Activated naive CD4-positive, alpha-beta T cell treated with anti-CD3 and anti-CD28 coated beads for 36 hours (primary cell): ENCODE measurements at places on chromosomes 2 and 18. TPM values are rescaled to one million over a fixed set of nuclear protein-coding genes. Genes with fewer than 3 reads are reported as not detected.

Gene TEX44
- total RNA-seq = not detected

Gene ABCB11
- not detected for total RNA-seq

Gene DIPK1C
- total RNA-seq = not detected

Gene SIX3
- not detected for total RNA-seq

Gene RAD51AP2
- not detected for total RNA-seq

Gene GCA
- 36.7 TPM for total RNA-seq

Gene VWC2L
- not detected for total RNA-seq

Gene CROCC2
- total RNA-seq = not detected

Gene RSAD2
- 9.1 TPM for total RNA-seq

Gene CPS1
- 0.86 TPM for total RNA-seq

Gene VPS54
- 7.0 TPM for total RNA-seq

Gene CHAC2
- total RNA-seq = 11.5 TPM

Gene DNMT3A
- 53.0 TPM for total RNA-seq

Gene EMX1
- total RNA-seq = not detected

Gene POMC
- total RNA-seq = 4.6 TPM

DNA sequence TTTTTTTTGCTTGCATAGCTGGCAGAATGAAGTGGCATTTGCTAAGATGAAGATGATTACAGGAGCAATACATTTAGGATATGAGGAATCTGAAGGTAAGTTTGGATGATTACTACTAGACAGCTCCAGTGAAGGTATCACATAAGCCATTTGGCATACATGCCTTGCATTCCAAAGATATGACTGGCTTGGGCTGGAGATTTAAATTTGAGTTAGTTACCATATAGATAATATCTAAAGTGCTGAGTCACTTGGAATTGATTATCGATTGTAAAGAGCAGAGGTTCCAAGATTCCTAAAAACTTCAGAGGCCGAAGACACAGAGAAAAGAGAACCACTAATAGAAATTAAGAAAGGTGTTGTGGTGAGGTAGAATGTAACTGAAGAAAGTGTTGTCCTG, 1026.4 kb downstream of the DSC3 start:
- H3K4me3 ChIP-seq = no peak overlapping the region
- H3K27me3 ChIP-seq = no peaks in the 10 kb centered on the region
- H3K4me1 ChIP-seq = no peaks in the 10 kb centered on the region
- H3K36me3 ChIP-seq = no peaks in the 10 kb centered on the region

DNA sequence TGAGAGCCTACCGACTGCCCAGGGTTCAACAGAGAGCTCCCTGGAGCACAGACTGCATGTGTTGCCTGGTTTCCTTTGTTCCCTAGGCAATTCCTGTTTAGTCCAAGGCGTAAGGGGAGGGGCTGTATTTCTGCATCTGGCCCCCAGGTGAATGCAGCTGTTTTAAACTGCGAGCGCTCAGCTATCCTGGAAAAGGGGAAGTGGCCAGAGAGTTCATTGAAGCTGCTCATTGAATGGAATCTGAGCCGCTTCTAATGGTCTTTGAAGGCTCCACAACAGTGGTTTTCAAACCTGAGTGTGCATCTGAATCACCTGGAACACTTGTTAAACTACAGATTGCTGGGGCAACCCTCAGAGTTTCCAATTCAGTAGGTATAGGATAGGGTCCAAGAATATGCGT, 18.1 kb downstream of the MAPK4 start:
- H3K27ac ChIP-seq = no peak overlapping the region
- no peak overlapping the region for H3K4me3 ChIP-seq
- H3K36me3 ChIP-seq = no peaks in the 10 kb centered on the region
- H3K4me1 ChIP-seq = no peaks in the 10 kb centered on the region

DNA sequence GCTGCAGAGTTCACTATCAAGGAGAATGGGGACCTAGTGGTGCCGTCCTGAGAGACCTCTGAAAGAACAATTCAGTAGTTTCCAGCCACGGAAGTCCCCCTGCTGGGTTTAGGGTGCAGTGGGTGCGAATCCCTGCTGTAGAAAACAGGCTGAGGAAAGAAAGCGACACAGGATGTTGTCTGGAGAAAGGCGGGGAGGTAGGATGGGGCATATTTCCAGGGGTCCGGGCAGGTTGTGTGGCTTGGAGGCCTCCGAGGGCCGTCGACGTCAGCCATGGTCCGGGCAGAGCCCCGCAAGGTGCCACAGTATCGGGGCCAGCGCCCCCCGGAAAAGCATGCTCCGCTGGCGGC, 807 bp upstream of the CREB1 start:
- peak overlapping the region; percentile 98 for H3K4me3 ChIP-seq
- H3K36me3 ChIP-seq = peaks cover 23% of the 10 kb centered on the region
- no peaks in the 10 kb centered on the region for H3K27me3 ChIP-seq
- peaks cover 56% of the 10 kb centered on the region for H3K4me1 ChIP-seq
- DNase-seq = peak; percentile 74

- no peak for DNase-seq
- no peak overlapping the region for H3K4me3 ChIP-seq
- no peak overlapping the region for H3K27ac ChIP-seq
- H3K36me3 ChIP-seq = peaks cover 3% of the 10 kb centered on the region
- no peaks in the 10 kb centered on the region for H3K27me3 ChIP-seq
Measured at GRCh38 chr2:196187898-196188458, 16.6 kb upstream of the STK17B start.

DNA sequence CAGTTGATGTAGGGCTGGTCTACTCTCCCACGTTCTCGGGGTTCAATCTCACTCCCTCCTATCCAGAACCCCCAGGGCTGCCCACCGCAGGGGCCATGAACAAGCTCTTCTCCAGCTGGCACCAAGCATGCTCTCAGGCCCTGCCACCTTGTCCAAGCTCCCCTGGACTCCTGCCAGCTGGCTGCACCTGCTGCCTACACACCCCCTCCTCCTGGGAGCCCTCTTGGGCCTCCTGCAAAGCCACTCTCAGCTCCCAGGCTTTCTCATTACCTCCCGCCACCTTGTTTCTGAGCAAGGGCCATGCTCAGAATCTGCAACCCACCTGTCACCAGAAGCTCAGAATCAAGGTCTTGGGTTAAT, 56.0 kb downstream of the HDAC4 start:
- no peaks in the 10 kb centered on the region for H3K27me3 ChIP-seq
- peaks cover 27% of the 10 kb centered on the region for H3K4me1 ChIP-seq
- H3K36me3 ChIP-seq = peaks cover 18% of the 10 kb centered on the region
- no peak for DNase-seq
- no peak overlapping the region for H3K27ac ChIP-seq
- no peak overlapping the region for H3K4me3 ChIP-seq

- no peak overlapping the region for H3K27ac ChIP-seq
- no peak overlapping the region for H3K4me3 ChIP-seq
- no peaks in the 10 kb centered on the region for H3K27me3 ChIP-seq
- peaks cover 17% of the 10 kb centered on the region for H3K4me1 ChIP-seq
- no peak for DNase-seq
Measured at GRCh38 chr2:181371195-181371594, 86.0 kb upstream of the ITGA4 start.

- peak overlapping the region; percentile 32 for H3K27ac ChIP-seq
- no peaks in the 10 kb centered on the region for H3K27me3 ChIP-seq
- DNase-seq = no peak
- no peak overlapping the region for H3K4me3 ChIP-seq
- H3K36me3 ChIP-seq = peaks cover 24% of the 10 kb centered on the region
- peaks cover 24% of the 10 kb centered on the region for H3K4me1 ChIP-seq
Measured at GRCh38 chr2:206064077-206064476, 21.9 kb downstream of the INO80D start.

DNA sequence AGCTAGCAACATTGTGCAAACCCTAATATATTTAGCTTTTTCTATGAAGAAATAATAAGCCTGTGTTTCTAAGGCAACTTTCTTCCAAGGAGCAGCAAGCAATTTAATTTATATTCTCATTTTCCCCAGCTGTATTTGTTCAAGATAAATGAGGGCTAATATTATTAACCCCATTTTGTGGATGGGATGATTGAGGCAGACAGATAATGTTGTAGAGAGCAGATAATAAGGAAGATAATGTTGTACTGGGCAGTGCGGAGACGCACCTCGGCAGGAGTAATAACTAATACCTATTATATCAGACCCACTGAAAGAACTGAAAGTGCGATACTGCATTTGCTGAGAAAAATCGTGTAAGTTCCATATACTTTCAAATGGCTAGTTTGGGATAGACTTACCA, 344.1 kb upstream of the FANCL start:
- H3K4me3 ChIP-seq = no peak overlapping the region
- H3K4me1 ChIP-seq = no peaks in the 10 kb centered on the region
- no peak overlapping the region for H3K27ac ChIP-seq
- H3K36me3 ChIP-seq = no peaks in the 10 kb centered on the region

DNA sequence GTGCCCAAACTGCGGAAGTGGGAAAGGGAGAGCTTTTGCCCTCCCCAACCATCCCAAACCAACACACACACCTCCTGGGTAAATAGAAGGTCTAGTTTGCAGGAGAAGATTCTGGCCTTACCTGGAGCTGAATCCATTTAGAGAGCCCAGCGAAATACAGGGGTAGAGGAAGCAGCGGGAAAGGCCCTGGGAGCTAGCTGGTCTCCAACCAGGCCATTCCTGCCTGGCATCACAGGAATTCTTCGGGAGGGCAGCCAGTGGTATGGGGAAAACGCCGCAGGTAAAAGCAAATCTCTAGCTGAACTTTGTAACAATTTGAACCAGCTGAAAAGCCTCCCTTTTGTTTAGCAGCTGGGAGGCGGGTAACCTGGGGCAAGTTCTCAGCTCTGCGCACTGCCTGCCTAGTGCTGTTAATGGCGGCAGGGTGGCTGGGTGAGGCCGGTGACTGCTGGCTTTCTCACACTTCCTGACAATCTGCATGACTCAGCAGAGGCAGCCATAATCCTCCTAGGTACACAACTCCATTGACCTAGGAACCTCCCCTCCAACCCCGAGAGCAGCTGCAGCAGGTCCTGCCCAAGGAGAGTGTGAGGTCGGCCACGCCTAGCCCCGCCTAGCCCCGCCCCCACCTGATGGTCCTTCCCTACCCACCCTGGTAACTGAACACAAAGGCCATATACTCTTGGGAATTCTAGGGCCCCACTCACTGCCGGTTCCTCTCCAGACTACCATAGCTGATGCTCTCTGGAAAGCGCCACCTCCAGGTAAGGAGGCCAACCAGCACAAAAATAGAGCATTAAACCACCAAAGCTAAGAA, 483.8 kb upstream of the REG3G start:
- H3K4me3 ChIP-seq = no peak overlapping the region
- H3K27me3 ChIP-seq = no peaks in the 10 kb centered on the region
- no peaks in the 10 kb centered on the region for H3K36me3 ChIP-seq
- no peak for DNase-seq

DNA sequence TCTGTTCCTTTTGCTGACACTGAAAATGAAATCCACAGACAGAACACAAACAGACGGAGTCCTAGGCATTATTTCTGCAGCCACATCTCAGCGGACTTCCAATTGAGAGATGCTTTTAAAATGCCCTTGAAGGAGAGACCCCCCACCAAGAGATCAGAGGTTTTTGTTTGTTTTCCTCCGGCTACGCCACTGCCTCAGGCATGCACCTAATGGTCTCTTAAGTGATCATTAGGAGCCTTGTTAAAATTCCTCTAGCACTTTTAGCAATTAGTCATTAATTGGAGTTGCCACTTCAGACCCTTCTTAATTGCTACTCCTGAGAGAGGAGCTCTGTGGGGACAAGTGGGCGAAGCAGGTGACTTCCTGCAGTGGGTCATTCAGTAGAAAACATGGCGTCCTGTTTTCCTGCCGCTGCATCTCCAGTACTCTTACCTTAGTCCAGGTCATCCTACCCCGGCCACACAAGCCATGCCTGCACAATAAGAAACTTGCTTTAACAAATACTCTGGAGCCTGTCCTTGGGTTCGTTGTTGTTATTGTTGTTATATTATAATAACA, 257.7 kb upstream of the CHAC2 start:
- H3K4me1 ChIP-seq = no peaks in the 10 kb centered on the region
- H3K4me3 ChIP-seq = no peak overlapping the region
- DNase-seq = no peak
- H3K27ac ChIP-seq = no peak overlapping the region

GRCh38 chr2:100119235-100119634, 23.2 kb downstream of the AFF3 start:
- H3K4me1 ChIP-seq = peaks cover 6% of the 10 kb centered on the region
- no peak for DNase-seq
- no peaks in the 10 kb centered on the region for H3K27me3 ChIP-seq
- peaks cover 13% of the 10 kb centered on the region for H3K36me3 ChIP-seq
- H3K4me3 ChIP-seq = no peak overlapping the region

- H3K27me3 ChIP-seq = no peaks in the 10 kb centered on the region
- H3K27ac ChIP-seq = no peak overlapping the region
- no peaks in the 10 kb centered on the region for H3K36me3 ChIP-seq
Measured at GRCh38 chr2:52703004-52703403, 1064.6 kb upstream of the CHAC2 start.

GRCh38 chr2:16257322-16258028, 317.1 kb downstream of the MYCN start:
- no peak overlapping the region for H3K4me3 ChIP-seq
- H3K4me1 ChIP-seq = peaks cover 13% of the 10 kb centered on the region
- no peaks in the 10 kb centered on the region for H3K36me3 ChIP-seq
- no peak overlapping the region for H3K27ac ChIP-seq
- DNase-seq = no peak

DNA sequence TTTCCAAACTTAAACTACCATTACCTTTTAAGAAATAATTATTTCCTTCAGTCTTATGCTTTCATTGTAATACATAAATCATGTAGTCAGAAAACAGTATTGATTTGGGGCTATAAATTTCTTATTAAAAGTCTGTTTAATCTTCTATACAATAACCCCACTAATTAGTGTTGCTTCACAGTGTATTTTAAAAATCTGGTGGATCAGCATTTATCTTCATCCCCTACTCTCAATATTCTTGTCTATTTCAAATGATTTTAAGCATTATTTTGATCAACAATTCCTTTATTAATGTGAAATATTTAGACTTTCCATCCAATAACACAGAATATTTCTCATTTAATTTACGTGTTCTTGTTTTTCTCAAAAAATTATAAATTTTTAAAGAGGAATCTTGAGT, 32.5 kb upstream of the SDC1 start:
- H3K36me3 ChIP-seq = peaks cover 21% of the 10 kb centered on the region
- H3K27me3 ChIP-seq = no peaks in the 10 kb centered on the region
- no peaks in the 10 kb centered on the region for H3K4me1 ChIP-seq
- DNase-seq = no peak
- no peak overlapping the region for H3K4me3 ChIP-seq

- no peaks in the 10 kb centered on the region for H3K27me3 ChIP-seq
- no peak for DNase-seq
- H3K27ac ChIP-seq = no peak overlapping the region
- H3K4me3 ChIP-seq = no peak overlapping the region
- H3K36me3 ChIP-seq = no peaks in the 10 kb centered on the region
- H3K4me1 ChIP-seq = no peaks in the 10 kb centered on the region
Measured at GRCh38 chr18:42373584-42373983, 418.6 kb downstream of the PIK3C3 start.
